ENCODE measurements at places on chromosomes 3 and 15.

GRCh38 chr3:100041328-100041749 is 73.0 kb downstream of the FILIP1L start:
- peak; percentile 81 for DNase-seq

- no peak for DNase-seq
These were observed 87.1 kb downstream of the ADAMTS17 start for GRCh38 chr15:100254691-100255090.

- no peak for DNase-seq
These were observed 263.5 kb upstream of the NR2F2 start for GRCh38 chr15:96066852-96067495.

DNA sequence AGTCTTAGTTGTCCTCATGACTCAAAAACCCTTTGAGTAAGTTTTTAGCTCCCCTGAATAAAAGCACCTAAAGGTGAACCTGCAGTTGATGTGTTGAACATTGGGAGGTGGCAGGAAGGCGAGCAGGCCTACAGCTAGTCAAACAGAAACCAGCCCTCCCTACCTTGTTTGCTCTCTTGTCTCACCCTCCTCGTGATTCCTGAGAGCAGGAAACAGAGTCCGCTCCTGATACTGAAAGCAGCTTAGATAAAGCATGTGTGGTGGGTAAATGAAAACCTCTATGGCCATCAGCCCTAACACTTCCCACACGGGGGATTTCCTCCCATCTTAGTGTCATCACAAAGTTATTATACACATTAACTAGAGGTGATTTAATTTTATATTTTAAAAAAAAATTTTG is 21.8 kb upstream of the CLDN18 start:
- no peak for DNase-seq

DNA sequence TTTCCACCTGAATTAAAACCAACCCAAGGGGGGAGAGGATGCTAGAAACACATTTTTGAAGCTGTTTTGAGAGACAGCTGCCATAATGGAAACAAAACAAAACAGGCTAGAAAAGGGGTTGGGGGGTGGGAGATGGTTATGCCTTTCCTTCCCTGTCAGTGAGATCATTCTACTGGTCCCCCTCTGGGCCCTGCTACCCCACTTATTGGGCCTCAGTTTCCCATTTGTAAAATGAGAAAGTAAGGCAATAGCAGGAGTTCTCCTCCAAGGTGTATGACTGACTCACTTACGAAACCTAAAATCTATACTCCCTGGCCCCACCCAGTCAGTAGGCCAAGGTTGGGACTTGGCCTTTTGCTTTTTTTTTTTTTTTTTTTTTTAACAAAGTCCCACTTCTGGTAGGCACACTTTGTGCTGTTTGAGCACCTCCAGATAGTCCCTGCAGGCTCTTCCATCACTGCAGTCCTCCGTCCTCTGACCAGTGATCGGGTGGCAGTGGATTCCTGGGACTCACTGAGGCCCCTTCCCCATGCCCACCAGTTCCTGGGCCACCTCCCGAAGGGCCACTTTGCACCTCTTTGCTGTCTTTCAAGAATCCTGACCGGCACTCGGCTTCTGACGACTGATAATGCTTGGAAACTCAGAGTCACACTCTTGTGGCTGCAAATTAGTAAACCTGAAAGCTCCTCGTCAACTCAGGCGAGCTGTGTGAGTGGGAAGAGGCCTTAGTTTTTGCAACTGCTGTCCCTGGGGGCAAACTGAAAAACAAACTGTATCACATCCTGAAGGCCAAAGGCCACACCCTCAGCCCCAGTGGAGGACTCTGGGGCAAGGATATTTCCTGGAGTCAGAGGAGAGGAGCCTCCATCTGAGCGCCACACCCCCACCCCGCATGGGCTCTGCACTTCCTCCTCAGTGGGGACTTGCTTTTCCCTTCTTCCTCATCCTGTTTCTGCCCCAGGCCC is 6.7 kb upstream of the PSTPIP1 start:
- no peak for DNase-seq

DNA sequence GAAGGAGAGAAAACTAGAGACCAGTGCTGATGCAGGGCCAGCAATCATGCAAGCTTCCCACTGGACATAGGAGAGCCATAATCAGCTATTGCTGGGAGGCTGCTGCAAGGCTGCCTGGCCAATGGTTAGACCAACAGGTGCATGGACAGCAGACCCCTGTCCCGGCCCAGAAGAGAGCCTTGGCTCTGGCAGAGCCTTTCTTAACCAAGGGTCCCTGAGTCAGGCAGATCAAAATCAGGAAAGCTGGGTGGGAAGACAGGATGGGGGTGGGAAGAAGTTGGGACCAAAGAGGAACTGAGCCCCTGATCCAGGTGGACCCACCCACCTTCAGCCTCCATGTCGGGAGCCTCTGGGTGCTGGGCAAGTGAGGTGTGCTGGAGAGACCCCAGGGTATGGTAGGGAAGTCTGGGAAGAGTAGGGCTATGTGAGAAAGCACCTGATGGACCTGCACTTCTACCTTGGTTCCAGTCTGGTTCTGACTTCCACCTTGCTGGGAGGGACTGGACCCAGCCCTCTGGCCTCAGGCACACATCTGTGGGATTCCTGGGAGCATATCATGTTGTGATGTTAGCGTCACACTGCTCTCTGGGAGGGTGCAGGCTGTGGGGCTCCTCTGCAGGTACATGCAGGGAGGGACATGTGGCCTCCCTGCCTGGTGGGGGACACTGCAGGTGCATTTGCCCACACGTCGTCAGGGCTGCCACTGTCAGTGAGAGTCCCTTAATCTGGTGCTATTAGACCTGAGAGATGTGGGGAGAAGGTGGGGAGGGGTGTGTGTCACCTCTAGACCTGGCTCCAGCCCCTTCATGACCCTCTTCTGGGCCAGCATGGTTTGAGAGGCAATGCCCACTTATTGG is 24.7 kb downstream of the KY start:
- no peak for DNase-seq

DNA sequence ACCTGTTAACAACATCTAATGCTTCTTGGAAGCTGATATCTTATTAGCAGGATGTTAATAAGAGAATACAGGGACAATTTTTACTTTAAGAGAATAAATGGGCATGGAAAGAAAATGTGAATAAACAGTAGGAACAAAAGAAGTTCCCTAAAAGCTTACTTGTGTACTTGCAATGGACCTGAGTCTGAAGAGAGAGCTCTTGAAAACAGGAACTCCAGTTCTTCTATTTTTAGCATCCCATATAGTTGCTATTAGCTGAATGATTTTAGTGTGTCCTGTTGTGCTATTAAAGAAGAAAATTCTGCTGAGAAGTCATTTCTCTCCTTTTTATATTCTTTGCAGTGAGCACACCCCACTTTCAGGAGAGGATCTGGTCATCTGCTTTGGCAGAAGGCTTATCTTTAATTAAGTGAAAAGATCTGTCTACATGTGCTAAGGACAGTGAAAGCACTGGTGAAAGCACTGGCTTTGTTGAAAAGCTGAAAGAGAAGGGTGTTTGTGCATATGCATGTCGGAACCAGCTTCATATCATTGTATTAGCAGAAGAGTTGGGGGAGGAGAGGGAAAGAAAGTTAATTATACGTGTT is 1.4 kb upstream of the ST3GAL6 start:
- DNase-seq, result no peak

- DNase-seq, result no peak
These were observed 182.9 kb upstream of the CHRM5 start for GRCh38 chr15:33785366-33785765.

- DNase-seq, result no peak
These were observed 14.9 kb upstream of the GP9 start for GRCh38 chr3:129045675-129046036.

DNA sequence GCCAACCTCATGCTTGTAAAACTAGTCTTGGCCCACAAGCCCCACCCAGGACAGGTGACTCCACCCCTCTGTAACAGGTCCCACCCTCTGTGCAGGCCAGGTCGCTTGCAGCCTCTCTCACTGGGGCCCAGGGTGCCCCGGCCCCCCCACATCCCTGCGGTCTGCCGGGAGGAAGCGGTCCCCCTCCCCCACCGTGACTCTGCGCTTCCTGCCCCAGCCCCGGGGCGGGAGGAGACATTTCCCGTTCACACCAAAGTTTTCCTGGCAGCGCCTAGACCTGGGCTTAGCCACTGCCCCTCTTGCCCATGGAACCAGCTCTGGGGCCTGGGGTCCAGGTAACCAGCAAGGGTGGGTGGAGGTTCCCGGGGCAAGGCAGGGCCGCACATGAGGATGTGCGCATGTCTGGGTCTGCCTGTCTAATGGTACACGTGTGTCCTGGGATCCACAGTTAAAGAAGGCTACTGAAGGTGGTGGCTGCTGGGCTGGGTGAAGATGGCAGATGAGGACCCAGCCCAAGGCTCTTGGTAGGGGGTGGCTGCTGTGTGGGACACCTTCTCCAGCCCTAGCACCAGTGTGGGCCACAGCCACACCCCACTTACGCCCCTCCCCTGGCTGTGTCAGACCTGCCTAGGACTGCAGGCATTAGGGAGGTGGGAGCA is 8.4 kb downstream of the NBEAL2 start:
- no peak for DNase-seq

GRCh38 chr3:16898595-16899395 is 14.0 kb downstream of the PLCL2 start:
- no peak for DNase-seq

DNA sequence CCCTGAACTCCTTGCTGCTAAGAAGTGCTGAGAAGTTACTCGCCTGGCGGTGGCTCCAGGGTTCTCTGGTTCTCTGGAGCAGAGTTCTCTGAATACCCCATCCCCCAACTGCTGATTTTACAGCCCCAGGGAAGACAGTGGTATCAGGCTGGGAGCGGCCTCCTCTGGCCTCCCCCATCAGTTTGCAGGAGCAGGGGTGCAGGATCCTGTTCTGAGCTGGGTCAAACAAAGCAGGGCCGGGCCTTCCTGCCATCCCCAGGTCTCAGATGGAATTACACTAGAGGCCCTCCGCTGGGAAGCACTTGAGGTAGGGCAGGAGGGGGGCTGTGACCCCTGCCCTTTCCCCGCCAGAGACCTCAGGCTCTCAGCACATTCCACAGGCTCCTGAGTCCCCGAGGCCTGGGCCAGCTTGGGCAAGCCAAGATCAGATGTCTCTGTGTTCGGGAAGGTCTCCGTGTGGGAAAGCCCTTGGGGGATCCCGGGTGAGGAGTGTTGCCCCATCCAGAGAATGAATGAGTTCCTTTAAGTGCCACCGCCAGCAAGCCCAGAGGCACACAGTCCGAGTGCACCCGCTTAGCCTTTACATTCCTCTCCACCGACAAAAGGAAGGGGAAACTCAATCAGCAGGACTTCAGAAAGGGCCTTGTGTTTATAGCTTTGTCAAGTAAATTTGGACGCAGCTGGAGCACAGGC is 149.9 kb downstream of the LRRK1 start:
- DNase-seq, result no peak

DNA sequence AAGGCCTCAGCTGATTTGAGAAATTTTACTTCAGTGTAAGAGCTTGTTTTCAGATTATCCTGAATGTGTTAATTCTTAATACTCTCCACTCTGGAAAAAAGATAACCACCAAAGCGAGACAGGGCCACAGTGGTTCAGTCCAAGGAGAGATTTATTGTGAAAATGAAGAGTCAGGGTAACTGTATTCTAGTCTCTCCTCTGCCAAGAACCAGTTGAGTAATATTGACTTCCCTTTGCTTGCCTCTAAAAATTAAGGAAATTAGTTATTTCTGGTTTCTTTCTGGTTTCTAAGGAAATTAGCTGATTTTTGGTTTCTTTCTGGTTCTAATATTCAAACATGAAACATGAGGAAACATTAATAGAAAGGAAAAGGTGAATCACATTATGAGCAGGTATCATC is 34.9 kb downstream of the PPP1R2 start:
- DNase-seq, result no peak

- DNase-seq, result no peak
These were observed 23.8 kb downstream of the ARHGEF26 start for GRCh38 chr3:154144825-154145465.

DNA sequence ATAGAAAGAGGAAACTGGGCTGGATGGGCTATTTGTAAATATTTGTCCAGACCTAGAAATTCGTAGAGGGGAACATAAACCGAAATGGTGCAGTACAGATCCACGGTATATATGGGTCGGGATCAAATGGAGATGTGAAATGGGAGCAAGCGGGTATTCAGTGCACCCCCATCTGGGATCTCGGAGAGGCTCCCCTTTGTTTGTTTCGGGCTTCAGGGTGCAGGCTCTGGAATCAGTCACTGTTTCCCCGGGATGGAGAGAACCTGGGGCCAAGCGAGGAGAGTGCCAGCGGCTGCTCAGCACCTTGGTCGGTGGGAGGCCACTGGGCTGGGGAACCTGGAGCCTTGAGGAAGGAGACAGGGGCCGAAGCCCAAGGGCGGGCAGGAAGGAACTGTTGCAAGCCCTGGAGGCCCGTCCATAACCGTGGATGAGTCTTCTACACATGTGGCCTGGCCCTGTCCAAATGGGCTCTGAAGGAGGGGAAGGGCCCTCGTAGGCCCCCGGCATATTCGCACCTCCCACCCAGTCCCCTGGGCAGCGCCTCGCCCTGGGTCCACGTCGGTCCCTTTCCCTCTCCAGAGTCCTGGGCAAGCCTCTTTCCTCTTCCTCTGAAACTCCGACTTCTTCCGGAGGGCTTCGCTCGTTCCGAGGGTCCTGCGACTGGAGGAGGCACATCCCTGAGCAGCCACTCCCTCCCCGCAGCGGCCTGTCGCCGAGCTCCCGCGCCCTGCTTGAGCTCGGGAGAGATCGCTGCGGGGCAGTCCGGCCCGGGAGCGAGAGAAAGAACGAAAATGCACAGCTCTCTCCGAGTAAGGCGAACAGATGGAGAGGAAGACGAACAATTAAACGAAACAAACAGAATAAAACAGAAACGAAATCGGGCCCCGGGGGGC is 3.0 kb downstream of the ISL2 start:
- no peak for DNase-seq

GRCh38 chr3:112199622-112200316 is 66.7 kb upstream of the GCSAM start:
- no peak for DNase-seq

- DNase-seq, result no peak
These were observed 75.0 kb downstream of the AGBL1 start for GRCh38 chr15:86154705-86155104.

- no peak for DNase-seq
These were observed 35.3 kb downstream of the ABHD17C start for GRCh38 chr15:80730387-80730786.

- no peak for DNase-seq
These were observed 629 bp upstream of the NOX5 start for GRCh38 chr15:69013726-69014406.

- no peak for DNase-seq
These were observed 13.9 kb downstream of the CLSTN2 start for GRCh38 chr3:139948898-139949297.

- DNase-seq, result peak; percentile 39
These were observed 55.7 kb downstream of the PCCB start for GRCh38 chr3:136305879-136306278.

GRCh38 chr3:133066026-133066425 is 27.8 kb downstream of the TMEM108 start:
- DNase-seq, result no peak

- no peak for DNase-seq
These were observed 193.8 kb downstream of the BCHE start for GRCh38 chr3:165643425-165643824.

GRCh38 chr3:156788846-156789245 is 37.3 kb upstream of the LEKR1 start:
- DNase-seq, result no peak

GRCh38 chr3:182814419-182815062 is 21.2 kb downstream of the ATP11B start:
- DNase-seq, result no peak

- DNase-seq, result no peak
These were observed 13.5 kb upstream of the GRAMD1C start for GRCh38 chr3:113825090-113825489.
